ENCODE measurements at places on chromosomes 12 and 14.

DNA sequence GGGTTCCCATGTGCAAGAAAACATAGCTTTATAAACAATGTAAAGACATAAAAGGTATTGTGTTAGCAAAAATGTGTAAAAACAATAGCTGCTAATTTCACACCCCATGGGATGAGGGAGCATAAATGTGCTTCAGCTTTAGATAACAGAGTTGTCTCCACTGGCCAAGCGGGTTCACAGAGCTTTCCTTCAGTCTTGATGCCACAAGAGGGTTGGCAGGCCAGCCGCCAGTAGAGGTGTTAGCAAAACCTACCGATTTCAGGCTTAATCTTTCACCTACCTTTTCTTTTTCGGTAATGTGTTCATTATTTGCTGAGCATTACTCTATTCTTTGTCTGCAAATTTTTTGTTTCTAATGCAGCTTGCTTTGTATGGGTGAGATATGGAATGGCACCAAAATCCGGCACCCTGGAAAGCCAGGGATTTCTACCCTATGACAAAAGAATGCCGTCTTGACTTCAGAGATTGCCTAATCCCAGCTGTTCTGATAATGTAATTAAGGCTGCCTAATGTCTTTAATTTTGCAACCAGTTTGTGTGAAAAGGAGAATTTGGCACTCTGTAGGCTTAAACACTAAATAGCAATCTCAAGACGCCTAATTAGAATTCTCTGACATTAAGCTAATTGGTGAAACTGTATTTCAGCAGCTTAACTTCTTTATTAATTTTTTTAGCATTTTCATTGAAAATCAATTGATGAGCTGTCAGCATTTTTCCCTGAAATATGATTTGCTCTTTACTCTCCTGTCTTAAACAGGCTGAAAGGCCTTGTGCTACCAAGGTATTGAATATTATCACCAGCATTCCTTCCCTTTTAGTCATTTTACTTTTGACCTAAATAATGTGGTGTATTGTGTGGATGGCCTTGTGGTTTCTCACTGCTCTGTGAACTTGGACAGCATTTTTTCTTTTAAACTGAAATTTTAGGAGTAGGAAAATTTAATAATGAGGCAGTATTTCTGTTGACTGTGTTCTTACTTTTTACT, 60.7 kb downstream of the POLR3B start:
- no peak for DNase-seq

- DNase-seq = no peak
These were observed 241.1 kb downstream of the SPTSSA start for GRCh38 chr14:34220921-34221320.

DNA sequence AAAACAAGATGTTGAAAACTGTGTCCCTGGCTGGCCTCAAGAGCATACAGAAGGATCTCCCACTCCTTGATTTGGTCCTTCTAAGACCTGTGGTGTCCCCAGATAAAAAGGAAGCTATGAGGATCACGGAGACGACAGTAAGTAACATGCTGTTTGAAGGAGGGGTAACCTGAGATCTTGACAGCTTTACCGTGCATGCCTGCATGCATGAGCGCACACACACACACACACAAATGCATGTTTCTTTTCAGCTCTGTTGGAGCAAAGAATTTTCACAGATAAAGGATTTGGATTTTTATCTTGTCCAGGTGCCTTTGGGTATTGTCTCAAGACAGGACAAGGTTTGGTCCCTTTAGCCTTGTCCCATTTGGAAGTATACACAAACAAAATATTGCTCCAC, 411.6 kb upstream of the CCDC196 start:
- no peak for DNase-seq

DNA sequence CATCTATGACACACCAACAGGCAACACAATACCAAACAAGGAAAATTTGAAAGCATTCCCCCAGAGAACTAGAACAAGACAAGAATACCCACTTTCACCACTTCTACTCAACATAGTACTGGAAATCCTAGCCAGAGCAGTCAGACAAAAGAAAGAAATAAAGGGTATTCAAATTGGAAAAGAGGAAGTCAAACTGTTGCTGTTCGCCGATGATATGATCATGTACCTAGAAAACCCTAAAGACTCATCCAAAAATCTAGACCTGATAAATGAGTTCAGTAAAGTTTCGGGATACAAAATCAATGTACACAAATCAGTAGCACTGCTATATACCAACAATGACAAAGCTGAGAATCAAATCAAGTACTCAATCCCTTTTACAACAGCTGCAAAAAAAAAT, 8.1 kb upstream of the ATL1 start:
- DNase-seq = no peak

DNA sequence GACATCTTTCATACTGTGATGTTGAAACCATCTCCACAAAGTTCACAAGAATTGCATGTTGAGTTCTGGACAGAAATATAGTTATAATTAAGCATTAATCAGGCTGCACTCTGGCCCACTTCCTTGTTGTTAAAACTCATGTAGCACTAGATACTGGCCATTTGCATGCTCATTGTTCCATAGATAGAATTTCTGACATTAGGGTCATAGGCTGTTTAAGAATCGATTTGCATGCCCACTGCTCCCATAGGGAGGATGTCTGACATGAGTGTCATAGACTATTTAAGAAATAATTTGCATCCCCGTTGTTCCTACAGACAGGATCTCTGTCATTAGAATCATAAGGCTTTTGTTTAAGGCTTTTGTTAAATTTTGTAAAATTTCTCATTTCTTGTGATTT, 50.2 kb downstream of the MYF5 start:
- no peak for DNase-seq

DNA sequence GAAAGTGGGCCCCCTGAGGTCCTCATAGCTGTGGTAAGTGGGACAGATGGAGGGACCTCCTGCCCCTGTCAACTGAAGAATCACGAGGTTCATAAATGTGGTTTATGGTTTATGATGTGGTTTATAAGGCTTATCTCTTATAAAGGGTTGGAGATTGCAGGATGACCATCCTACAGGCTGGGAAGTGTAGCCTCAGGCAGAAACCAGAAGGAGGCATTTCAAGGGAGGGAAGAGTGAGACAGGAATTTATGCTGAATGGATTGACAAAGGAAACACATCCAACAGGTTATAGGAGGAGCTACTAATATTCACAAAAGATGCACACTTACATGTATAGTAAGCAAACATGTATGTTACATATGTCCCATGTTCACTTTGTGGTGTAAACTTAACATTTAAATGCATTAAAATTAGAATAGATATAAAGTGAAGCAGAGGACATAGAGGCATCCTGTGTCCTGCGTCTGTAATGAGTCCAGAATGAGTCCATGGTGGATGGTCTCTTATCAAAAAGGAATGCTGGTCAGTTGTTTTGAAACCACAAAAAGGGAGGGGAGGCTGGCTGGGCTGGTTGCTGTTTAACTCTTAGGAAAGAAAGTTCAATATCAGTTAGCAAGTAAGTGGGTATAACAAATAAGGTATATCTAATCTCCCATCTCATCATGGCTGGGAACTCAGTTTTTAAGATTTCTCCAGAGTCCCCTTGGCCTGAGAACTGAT, 149.0 kb upstream of the RMST start:
- no peak for DNase-seq

Measured in heart right ventricle (tissue), 16 donors.